ENCODE measurements at places on chromosomes 12 and 14.

GRCh38 chr12:118023301-118023860 is 6.9 kb downstream of the RFC5 start:
- H3K4me1 ChIP-seq, result no peaks in the 10 kb centered on the region
- peaks cover 26% of the 10 kb centered on the region for H3K36me3 ChIP-seq
- DNase-seq, result no peak
- H3K27me3 ChIP-seq, result no peaks in the 10 kb centered on the region

DNA sequence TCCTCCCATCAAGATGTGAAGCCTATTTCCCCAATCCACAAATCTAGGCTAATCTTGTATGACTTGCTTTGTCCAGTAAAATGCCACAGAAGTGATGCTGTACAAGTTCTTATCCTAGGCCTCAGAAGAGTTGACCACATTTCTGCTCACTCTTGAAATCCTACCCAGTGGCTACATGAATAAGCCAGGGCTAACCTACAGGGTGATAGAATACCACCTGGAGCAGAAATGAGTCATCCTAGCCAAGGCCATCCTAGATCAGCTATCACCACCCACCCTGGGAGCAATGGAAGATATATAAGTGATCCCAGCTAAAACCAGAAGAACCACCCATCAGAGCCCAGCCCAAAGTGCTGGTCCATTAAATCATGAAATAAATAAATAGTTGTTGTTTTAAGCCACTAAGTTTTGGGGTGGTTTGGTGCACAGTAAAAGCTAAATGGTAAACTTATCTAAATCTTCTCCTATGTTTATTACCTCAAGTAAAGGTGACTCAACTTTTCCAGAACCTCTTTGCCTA is 105.1 kb downstream of the RPS29 start:
- H3K4me1 ChIP-seq, result peaks cover 11% of the 10 kb centered on the region
- H3K4me3 ChIP-seq, result no peak overlapping the region
- H3K36me3 ChIP-seq, result no peaks in the 10 kb centered on the region
- no peak overlapping the region for H3K27ac ChIP-seq
- no peak for DNase-seq
- H3K27me3 ChIP-seq, result no peaks in the 10 kb centered on the region

- no peaks in the 10 kb centered on the region for H3K4me1 ChIP-seq
- no peak for DNase-seq
- H3K27me3 ChIP-seq, result no peaks in the 10 kb centered on the region
- no peaks in the 10 kb centered on the region for H3K36me3 ChIP-seq
Observed at GRCh38 chr14:24741871-24742270, 107.9 kb upstream of the GZMB start.

DNA sequence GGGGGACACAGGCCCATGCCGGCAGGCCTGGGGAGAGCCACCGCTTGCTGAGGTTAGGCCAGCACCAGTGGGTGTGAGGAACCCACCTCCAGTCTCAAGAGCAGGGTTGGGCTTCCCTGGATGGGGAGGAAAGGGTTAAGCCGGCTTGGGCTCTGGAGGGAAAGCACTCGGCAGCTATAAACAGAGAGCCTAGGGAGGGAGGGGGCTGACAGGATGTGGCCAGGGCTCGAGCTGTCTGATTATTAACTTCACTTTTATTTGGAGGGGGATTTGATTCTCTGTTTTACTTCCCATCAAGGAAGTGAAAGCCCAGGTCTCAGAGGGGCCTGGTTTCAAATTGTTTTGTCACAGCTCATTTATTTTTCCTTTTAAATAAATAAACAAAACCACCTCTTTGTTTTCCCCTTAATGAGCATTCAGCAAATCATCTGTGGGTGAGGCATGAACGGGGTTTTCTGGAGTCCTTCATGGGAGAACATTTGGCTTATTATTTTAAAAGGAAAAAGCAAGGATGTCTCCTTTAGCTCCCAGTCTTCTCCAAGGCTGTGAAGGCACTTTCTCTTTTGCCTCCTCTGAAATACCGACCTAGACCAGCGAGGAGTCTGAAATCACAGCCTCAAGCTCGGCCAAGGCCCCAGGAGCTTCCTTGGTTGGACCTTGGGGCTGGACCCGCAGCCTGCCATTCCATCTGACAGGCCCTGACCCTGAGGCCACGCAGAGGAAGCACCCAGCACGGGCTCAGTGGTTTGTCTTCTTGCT is 21.9 kb upstream of the ZFP36L1 start:
- no peaks in the 10 kb centered on the region for H3K36me3 ChIP-seq
- H3K4me3 ChIP-seq, result peak overlapping the region; percentile 58
- peak; percentile 84 for DNase-seq
- H3K4me1 ChIP-seq, result peaks cover 41% of the 10 kb centered on the region
- no peaks in the 10 kb centered on the region for H3K27me3 ChIP-seq

DNA sequence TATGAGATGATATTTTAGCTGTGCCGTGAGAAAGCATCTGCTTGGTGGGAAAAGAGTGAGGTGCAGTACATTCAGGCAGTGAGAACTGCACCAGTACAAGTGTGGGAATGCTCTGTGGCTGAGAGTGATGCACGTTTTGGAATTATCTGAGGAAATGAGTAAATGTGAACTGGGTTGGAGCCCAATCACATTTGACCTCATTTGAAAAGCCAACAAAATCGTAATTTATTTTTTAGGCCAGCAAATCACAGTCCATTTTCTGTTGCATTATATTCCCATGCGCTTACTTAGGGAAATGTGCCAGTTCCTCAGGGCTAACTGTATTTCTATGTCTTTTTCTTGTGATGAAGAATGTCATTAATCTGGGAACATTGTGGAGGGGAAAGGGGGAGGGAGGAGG is 77.3 kb downstream of the SNAPC1 start:
- H3K4me1 ChIP-seq, result no peaks in the 10 kb centered on the region
- no peak overlapping the region for H3K27ac ChIP-seq
- H3K36me3 ChIP-seq, result no peaks in the 10 kb centered on the region
- H3K4me3 ChIP-seq, result no peak overlapping the region

DNA sequence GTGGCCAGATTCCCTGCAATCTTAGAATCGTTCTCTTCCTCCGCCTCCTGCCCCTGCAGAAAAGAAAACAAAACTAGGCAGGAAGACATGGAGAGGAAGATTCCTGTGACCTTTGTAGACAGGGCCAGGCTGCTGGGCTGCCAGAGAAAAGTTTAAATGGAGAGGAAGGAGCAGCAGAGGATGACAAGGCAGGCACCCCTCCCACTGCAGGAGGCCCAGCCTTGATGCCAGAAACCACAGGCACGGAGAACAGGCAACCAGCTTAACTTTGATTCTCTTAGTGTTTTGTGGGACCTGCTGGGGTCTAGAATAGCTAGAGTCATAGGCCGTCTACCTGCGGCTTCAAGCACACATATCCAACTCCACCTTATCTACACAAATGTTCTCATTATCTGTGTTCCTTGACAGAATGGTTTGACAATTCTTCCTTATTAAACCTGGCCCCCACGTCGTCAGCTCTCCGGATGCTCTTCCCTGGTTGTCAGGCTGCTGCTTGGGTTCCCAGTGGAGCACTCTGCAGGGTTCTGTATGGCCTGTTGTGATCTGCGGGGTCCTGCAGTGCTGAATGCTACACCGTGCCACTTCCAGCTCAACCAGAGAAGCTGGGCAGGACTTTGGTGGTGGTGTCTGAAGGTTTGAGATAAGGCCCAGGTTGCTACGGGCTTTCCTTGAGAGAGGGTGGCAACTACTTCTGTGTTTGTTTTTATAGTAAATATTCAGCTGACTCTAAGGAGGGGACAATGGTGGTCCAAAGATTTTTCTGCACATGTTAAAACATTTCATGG is 609.5 kb downstream of the AACS start:
- no peaks in the 10 kb centered on the region for H3K27me3 ChIP-seq
- no peak for DNase-seq
- no peak overlapping the region for H3K4me3 ChIP-seq
- H3K36me3 ChIP-seq, result no peaks in the 10 kb centered on the region
- no peak overlapping the region for H3K27ac ChIP-seq
- no peaks in the 10 kb centered on the region for H3K4me1 ChIP-seq

DNA sequence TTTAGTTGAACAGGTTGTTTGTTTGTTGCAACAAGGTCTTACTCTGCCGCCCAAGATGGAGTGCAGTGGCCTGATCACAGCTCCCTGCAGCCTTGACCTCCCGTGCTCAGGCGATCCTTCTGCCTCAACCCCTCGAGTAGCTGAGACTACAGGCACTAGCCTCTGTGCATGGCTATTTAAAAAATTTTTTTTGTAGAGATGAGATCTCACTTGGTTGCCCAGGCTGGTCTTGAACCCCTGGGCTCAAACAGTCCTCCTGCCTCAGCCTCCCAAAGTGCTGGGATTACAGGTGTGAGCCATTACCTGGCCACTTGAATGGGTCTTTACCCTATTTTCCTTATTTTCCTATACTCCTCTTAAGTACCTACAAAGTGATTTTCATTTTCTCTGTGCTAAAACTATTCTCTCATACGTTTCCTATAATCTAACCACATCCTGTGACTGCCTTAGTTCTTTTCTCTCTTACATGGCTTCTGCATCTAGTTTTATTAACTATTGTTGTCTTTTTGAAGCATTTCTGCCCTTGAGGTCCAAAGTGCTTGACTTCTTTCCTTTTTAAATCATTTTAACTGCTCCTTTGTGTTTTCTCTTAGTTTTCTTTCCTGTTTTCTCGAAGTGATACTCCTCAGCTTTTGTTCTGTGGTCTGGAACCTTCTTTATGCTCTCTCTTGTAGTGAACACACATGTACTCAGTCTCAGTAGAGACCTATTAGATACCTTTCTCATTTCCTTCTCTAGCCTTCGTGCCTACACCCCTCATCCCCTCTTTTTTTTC is 14.1 kb downstream of the GPX2 start:
- H3K36me3 ChIP-seq, result peaks cover 2% of the 10 kb centered on the region
- no peak overlapping the region for H3K4me3 ChIP-seq
- H3K27ac ChIP-seq, result peak overlapping the region; percentile 57
- H3K27me3 ChIP-seq, result no peaks in the 10 kb centered on the region
- peak; percentile 46 for DNase-seq
- H3K4me1 ChIP-seq, result peaks cover 17% of the 10 kb centered on the region

- H3K4me3 ChIP-seq, result peak overlapping the region; percentile 40
- DNase-seq, result no peak
- H3K27me3 ChIP-seq, result no peaks in the 10 kb centered on the region
Observed at GRCh38 chr14:105087963-105088811, 23.0 kb upstream of the GPR132 start.

DNA sequence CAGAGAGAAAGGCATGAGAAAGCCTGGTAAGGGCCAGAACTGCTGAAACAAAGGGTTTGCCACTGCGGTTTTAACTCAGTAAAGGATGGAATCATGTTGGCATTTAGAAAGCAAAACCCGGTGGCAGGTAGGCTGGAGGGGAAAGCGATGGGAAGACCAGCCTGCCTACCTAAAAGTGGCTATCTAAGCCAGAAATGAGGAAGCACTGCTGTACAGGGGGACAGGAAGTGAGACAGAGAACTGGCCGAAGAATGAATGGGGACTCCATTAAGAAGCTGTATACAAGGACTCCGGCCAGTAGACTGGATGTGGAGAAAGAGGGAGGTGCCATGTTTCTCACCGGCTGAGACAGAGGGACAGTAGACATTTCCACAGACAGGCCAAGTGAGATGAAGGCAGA is 48.2 kb downstream of the PPM1H start:
- H3K36me3 ChIP-seq, result no peaks in the 10 kb centered on the region
- peaks cover 3% of the 10 kb centered on the region for H3K4me1 ChIP-seq
- H3K4me3 ChIP-seq, result no peak overlapping the region
- DNase-seq, result no peak
- no peak overlapping the region for H3K27ac ChIP-seq
- H3K27me3 ChIP-seq, result no peaks in the 10 kb centered on the region

DNA sequence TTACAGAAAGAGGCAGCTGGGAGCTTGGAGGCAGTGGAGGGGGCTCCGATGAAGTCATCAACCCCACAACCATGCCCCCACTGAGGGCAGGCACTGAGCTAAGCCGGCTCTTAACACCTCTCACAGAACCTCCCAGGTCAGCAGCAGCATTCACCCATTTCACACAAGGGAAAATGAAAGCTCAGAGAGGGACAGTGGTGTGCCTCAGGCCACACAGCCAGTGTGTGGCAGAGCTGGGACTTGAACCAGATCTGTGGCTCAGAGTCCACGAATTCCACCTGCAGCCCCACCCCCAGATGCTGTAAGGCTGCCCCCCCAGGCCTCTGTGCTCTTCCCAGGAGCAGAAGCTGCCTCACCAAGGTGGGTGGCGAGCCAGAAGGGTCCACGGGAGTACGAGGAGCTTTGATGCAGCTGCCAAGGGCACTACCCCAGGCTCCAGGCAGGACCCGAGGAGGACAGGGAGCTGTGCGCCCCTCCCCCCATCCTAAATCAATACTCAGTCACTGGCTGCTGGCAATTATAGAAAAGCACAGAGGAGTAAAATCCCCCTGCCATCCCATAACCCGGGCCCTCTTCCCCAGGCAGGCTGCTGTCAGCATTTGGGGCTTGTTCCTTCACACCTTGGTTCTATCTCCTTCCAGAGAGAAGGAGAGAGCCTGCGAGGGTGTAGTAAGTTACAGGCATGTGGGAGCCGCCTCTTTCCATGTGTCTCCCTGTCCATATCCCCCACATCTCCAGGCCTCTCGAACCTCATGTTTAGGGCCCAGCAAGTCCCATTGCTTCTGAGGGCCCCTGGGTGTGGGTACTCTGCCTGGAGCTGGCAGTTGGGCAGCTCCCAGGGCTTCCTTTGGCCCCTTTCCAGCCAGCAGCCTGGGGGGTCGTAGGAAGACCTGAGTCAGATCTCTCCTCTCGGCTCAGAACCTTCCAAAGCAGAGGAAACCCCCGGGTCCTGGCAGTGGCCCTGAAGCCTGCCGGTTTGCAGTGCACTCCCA is 47.6 kb downstream of the FAM222A start:
- no peak overlapping the region for H3K4me3 ChIP-seq
- no peak for DNase-seq
- no peaks in the 10 kb centered on the region for H3K27me3 ChIP-seq
- H3K27ac ChIP-seq, result no peak overlapping the region

DNA sequence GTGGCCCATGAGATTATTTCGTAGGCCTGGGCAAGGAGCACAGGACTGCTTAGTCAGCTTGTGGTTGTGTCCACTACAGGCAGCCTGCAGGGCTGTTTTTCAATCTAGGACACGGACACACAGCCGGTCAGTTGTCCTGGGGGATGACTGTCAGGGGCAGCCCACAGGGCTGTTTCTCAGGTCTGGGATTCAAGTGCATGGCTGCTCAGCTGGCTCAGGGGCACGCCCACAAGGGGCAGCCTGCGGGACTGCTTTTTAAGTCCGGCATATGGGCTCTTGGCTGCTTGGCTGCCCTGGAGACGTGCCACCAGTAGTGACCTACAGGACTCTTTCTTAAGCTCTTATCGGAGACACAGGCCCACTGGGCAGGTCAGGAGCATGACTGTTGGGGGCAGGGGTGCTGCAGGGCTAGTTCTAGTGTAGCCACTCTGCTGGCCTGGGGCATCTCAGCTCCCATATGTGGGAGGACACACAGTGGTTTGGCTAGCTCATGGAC is 26.6 kb upstream of the GTF2A1 start:
- no peaks in the 10 kb centered on the region for H3K27me3 ChIP-seq
- no peaks in the 10 kb centered on the region for H3K36me3 ChIP-seq
- no peak overlapping the region for H3K27ac ChIP-seq
- DNase-seq, result no peak
- H3K4me3 ChIP-seq, result no peak overlapping the region

DNA sequence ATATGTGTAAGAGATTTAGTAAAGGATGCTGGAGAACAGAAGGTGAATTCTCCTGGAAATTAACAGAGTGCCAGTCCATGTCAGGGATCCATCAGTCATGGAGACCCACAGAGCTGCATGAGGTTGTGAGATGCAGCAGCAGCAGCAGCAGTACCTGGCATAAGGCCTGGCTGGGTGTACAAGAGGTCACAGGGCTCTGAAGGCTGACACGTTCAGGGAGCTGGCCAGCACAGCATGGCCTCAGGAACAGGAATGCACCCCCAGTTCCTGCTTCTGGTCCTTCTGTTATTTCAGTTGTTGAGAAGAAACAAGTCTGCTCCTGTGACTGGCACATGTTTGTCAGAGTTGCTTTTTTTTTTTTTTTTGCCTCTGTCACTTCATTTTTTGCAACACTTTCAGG is 210.8 kb downstream of the CNTN1 start:
- H3K27ac ChIP-seq, result no peak overlapping the region
- H3K27me3 ChIP-seq, result no peaks in the 10 kb centered on the region
- DNase-seq, result no peak
- no peak overlapping the region for H3K4me3 ChIP-seq
